ENCODE measurements at places on chromosomes 1 and 21.

DNA sequence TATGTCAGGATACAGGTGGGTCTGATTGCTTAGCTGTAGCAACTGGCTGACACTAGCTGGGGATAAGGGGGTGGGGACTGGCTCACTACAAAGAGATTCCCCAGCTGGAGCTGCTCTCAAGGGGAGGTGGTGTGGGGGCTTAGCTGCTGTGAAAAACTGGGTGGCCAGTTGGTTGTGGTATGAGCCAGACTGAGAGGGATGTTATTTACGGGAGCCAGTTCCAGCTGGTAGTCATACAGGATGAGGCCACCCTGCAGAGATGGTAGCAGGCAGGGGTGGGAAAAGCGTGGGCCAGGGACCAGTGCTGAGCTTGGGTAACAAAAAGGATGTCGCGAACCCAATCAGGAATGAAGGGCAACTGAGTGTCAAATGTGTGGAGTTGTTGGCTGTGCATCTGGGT is 204.0 kb upstream of the C21orf91 start:
- H3K27ac ChIP-seq, result no peak overlapping the region
- DNase-seq, result no peak
- no peak overlapping the region for H3K4me3 ChIP-seq
- H3K27me3 ChIP-seq, result no peaks in the 10 kb centered on the region

DNA sequence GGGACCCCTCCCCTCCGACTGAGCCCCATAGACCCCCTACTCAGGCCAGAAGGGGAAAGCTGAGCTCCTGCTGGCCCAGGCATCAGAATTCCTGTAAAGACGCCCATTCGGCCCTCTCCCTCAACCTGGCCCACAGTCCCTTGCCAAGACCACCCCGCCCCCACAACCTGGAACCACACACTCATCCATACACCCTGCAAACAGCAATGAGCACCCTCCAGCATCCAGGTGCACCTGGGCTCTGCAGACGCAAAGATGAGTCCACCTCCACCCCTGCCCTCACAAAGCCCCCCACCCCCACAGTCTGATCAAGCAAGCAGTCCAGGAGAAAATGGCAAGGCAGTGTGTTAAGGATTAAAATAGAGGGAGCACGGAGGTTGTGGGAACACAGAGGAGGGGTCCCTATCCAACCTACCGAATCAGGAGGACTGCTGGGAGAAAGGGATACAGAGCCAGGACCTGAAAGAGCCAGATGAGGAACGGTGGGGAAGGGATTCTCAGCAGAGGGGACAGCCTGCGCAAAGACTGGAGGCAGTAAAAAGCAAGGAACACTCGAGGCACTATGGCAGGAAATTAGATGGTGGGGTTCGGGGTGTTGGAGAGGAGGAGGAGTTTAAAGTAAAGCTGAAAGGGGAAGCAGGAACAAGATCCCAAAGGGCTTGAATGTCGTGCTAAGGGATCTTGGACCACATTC is 67.3 kb upstream of the LAPTM5 start:
- H3K4me3 ChIP-seq, result no peak overlapping the region
- DNase-seq, result no peak
- peaks cover 9% of the 10 kb centered on the region for H3K27me3 ChIP-seq

- H3K36me3 ChIP-seq, result no peaks in the 10 kb centered on the region
- H3K27ac ChIP-seq, result no peak overlapping the region
- peaks cover 6% of the 10 kb centered on the region for H3K4me1 ChIP-seq
- H3K4me3 ChIP-seq, result peak overlapping the region; percentile 51
These were observed 34.2 kb downstream of the BATF3 start for GRCh38 chr1:212665241-212666115.

DNA sequence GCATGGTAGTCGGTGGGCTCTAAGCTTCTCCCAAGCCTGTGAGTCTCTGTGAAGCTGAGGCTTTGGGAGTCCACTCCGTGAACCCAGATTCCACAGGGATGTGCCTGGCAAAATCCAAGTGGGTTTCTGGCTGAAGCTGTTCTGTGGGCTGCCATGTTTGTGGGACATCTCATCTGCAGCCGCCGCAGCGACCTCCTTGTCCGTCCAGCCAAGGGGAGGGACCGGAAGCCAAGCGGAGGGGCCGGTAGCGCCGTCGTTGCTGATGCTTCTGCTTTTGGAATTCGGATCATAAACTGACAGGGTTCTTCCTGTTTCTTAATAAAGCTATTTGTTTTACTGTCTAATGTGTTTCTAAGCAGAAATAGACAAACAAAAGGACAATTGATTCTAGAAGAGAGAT is 13.3 kb downstream of the KIF26B start:
- peaks cover 7% of the 10 kb centered on the region for H3K27me3 ChIP-seq
- no peaks in the 10 kb centered on the region for H3K4me1 ChIP-seq
- no peak for DNase-seq
- H3K36me3 ChIP-seq, result no peaks in the 10 kb centered on the region

DNA sequence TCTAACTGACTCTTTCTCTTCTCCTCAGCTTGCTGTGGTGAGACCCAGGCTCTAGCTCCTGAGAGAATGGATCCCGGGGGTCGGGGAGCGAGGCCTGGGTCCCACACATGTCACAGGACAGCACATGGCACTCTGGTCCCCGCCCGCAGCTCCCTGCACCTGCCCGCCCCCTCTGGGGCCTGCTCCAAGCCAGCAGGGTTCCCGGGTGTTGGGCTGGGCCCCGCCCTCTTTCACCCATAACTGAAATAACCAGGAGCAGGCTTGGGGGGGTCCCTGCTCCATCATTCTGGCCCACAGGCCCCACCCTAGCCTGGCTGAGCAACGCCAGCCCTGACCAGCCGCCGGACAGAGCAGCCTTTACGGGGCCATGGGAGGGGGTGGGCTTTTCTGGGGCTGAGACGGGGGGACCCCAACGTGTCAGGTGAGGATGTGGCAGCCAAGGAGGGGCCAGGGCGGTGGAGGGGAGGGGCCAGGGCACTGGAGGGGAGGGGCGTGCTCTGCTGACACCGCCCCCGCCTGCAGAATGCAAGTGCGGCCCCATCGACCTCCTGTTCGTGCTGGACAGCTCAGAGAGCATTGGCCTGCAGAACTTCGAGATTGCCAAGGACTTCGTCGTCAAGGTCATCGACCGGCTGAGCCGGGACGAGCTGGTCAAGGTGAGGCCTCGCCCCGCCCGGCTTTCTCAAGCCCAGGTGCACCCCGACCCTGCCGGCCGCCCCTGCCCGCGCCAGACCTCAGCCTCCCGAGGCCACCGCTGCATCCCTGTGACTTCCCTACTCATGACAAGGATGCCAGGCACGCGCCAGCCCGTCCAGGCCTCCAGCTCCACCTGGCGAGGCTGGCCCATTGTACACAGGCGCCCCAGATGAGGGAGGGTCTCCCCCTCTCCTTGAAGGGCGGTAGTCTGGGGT is 19.4 kb downstream of the COL6A1 start:
- DNase-seq, result no peak
- no peaks in the 10 kb centered on the region for H3K36me3 ChIP-seq
- no peaks in the 10 kb centered on the region for H3K4me1 ChIP-seq
- no peak overlapping the region for H3K4me3 ChIP-seq
- no peak overlapping the region for H3K27ac ChIP-seq
- no peaks in the 10 kb centered on the region for H3K27me3 ChIP-seq

- peak overlapping the region; percentile 18 for H3K4me3 ChIP-seq
- no peak for DNase-seq
- no peaks in the 10 kb centered on the region for H3K27me3 ChIP-seq
- peak overlapping the region; percentile 79 for H3K27ac ChIP-seq
- H3K36me3 ChIP-seq, result no peaks in the 10 kb centered on the region
- H3K4me1 ChIP-seq, result peaks cover 89% of the 10 kb centered on the region
These were observed 27.7 kb downstream of the CAPZB start for GRCh38 chr1:19457607-19458006.

DNA sequence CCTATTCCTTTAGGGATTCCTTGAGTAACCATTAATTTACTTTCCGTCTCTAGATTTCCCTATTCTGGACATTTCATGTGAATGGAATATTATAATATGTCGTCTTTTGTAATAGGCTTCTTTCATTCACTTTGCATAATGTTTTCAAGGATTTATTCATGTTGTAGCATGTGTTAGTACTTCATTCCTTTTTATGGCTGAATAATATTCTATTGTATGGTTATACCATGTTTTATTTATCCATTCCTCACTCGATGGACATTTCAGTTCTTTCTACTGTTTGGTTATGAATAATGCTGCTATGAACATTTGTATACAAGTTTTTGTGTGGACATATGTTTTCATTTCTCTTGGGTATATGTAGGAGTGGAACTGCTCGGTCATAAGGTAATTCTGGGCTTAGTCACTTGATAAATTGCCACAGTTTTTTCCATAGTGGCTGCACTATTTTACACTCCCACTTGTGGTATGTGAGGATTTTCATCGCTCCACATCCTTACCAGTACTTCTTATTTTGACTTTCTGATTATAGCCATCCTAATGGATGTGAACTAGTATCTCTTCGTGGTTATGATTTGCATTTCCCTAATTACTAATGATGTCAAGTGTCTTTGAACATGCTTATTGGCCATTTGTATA is 17.7 kb downstream of the PPP2R5A start:
- peaks cover 13% of the 10 kb centered on the region for H3K4me1 ChIP-seq
- DNase-seq, result no peak
- no peaks in the 10 kb centered on the region for H3K27me3 ChIP-seq

GRCh38 chr1:84883286-84883685 is 9.7 kb downstream of the LPAR3 start:
- no peaks in the 10 kb centered on the region for H3K36me3 ChIP-seq
- H3K27me3 ChIP-seq, result no peaks in the 10 kb centered on the region
- no peak overlapping the region for H3K27ac ChIP-seq
- no peaks in the 10 kb centered on the region for H3K4me1 ChIP-seq
- no peak overlapping the region for H3K4me3 ChIP-seq
- no peak for DNase-seq

DNA sequence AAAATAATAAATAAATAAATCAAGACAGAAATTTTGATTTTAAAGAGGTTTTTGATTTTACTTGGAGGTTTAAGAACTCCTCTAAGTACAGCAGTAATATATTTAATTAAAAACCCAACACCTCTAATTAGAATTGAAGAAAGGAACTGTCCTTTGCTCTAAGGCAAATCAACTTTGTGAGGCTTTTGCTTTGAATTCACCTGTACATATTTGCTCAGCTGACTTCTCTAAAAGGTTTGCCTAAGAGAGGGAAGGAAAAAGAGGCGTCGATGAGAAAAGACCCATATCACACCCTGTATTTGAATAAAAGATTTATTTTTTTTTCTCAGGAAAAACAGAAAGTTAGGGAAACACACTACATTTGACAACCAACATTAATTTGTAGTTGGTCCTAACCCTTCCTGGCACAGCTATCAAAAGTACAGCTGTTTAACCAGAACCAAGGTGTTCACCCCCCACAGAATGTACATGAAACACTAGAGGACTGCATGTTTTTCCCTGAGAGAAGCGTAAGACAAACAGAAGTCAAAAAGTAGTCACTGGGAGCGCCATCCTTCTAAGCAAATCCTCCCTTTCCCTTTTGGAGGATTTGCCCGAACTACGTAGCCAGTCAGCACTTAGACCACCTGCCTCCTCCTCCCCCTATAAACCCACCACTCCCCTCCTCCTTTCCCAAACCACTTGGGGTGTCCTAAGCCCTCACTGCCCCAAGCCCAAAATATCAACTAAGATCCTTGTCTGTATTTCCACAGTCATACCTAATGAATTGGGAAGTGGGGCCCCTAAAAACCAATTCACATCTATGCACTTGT is 4.9 kb downstream of the MCL1 start:
- peak overlapping the region; percentile 97 for H3K27ac ChIP-seq
- peaks cover 58% of the 10 kb centered on the region for H3K4me1 ChIP-seq
- DNase-seq, result no peak
- H3K4me3 ChIP-seq, result peak overlapping the region; percentile 95
- H3K36me3 ChIP-seq, result peaks cover 40% of the 10 kb centered on the region

- H3K36me3 ChIP-seq, result no peaks in the 10 kb centered on the region
- H3K27me3 ChIP-seq, result no peaks in the 10 kb centered on the region
- no peak for DNase-seq
- no peak overlapping the region for H3K27ac ChIP-seq
These were observed 3.6 kb upstream of the ZNF672 start for GRCh38 chr1:248834343-248834940.

DNA sequence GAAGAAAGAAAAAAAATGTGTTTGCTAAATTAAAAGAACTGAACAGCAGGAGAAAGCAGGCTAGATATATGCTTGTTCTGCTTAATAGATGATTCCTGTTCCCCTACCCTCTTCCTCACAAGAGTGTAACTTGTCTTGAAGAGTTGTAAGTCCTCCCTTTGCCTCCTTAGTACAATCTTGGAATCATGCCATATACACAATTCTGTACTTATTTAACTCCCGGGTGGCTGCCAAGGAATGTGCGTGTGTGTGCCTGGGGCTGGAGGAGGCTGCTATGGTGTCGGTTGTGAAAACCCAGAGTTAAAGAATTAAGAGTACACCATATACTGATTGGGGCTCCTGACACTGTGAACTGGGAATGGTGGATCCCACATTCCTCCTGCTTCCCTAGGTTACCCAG is 194.2 kb downstream of the SIPA1L2 start:
- DNase-seq, result no peak
- no peaks in the 10 kb centered on the region for H3K27me3 ChIP-seq
- H3K4me3 ChIP-seq, result no peak overlapping the region
- no peak overlapping the region for H3K27ac ChIP-seq
- H3K36me3 ChIP-seq, result no peaks in the 10 kb centered on the region

DNA sequence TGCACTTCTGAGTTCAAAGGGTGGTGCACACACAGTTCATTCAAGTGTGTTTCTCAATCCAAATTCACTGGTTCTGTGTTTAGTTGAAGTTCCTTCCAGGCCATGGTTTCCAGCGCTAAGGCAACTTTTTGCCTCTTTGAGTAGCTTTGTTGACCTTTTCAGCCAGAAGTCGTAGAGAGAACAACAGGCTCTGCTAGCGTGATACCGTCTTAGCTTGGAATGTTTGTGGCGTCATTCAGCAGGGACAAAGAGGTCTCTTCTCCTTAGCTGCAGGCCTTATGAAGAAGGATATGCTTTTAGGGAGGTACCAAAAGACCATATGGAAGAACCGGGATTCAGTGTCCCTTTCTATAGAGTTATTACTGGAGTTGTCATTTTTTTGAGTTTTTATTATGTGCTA is 65.7 kb downstream of the CNIH3 start:
- H3K36me3 ChIP-seq, result no peaks in the 10 kb centered on the region
- H3K27ac ChIP-seq, result no peak overlapping the region
- H3K4me1 ChIP-seq, result no peaks in the 10 kb centered on the region

- no peak overlapping the region for H3K27ac ChIP-seq
- H3K4me3 ChIP-seq, result no peak overlapping the region
- DNase-seq, result no peak
- no peaks in the 10 kb centered on the region for H3K36me3 ChIP-seq
These were observed 58.4 kb downstream of the OSBPL9 start for GRCh38 chr1:51675177-51675780.

- peak within 1 kb of the TSS; percentile 88 for H3K27ac ChIP-seq
- peak within 1 kb of the TSS; percentile 72 for H3K4me3 ChIP-seq
- DNase-seq, result peak; percentile 85
- peaks cover 4% of the 10 kb centered on the region for H3K36me3 ChIP-seq
These were observed at the start of gene LAX1 for GRCh38 chr1:203765029-203765837. Gene LAX1, plus strand, starts transcription at chr1:203765183. Its CDS starts 383 bp downstream, at chr1:203765566.

DNA sequence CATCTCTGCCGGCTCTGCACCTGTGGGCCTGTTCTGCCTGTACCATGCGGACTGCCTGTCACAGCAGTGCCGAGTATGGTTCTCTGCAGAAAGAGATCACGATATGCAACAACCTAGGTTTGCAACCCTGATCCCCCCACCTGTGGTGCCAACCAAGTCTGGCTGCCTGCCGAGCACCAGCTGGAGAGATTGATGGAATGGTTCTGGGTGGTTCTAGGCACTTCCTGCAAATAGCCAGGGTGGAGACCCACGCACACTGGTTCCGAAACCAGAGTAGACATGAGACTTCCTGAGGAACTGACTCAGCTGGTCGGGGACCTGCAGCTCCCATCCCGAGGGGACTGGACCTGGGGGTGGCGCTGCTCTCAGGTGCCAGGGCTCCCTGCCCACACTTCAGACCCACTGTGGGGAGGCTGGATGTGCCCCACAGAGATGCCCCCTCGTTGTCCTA is 5.4 kb downstream of the TPRG1L start:
- no peak overlapping the region for H3K27ac ChIP-seq
- DNase-seq, result no peak
- peaks cover 78% of the 10 kb centered on the region for H3K36me3 ChIP-seq

All from naive thymus-derived CD4-positive, alpha-beta T cell (primary cell).